Stimulated activated CD4-positive, alpha-beta T cell treated with anti-CD3 and anti-CD28 coated beads, Interleukin-15, amount 100 ng/mL, for 24 hours (primary cell): ENCODE measurements at places on chromosomes 11 and 22.

DNA sequence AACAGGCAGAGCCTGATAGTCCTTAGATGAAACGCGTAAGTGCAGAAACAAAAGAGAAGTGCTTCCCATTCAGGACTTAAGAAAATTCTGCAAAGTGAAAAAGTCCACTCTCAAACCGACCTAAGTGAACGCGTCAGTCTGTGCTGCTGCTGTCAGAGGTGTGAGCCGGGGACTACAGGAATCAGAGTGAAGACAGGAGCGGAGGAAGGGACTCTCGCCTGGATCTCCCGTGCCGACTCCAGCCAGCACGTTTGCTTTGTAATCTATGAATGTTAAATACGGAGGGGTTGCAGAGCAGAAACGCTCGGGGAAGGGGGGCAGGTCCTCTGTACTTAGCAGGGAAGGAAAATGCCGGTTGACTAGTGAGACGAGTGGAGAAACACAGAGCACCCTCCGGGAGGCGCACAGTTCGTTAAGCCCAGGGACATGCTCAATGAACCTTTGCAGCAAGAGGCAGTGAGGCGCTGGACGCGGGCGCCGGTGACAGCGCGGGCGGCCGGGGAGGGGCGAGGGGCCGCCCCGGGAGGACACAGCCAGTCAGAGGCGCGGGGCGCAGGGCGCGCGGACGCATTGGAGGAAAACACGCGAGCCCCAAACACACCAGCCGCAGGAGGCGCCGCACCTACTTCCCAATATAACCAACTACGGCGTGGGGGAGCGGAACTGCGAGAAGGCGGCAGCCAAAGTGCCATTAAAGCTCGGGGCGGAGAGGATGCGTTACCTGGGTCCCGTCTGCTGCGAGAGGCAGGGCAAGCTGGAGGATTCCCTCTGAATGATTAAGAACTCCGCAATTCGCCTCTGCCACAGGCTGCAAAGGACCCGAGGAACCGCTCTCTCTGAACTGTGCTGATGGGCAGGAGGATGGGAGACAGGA is at the start of gene CNTN5:
CNTN5 (plus strand) TSS at position 598 of the 874 bp plus-strand sequence.
- peak; percentile 42 for DNase-seq

DNA sequence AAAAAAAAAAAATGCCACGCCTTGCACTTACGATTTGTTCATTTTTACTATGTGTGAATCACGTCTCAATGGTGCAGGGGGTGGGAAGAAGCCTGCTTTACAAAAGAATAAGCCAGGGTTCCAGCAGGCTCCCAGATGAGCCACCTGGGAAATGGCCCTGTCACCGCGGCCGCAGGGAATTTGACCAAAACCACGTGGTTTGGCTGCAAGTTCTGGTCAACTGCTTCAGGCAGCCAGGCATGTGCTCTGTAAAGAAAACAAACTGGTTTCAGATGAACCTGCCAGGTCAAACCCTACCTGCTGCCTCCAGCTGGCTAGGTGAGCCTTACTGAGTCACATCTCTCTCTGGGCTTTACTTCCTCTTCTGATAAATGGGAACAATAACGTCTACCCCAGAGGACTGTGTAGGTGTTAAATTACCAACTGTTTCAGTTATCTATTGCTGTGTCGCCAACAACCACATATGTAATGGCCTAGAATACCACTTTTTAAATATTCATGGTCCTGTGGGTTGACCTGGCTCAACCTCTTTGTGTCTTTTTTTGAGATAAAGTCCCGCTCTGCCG is 30.5 kb upstream of the GCAT start:
- DNase-seq: no peak

GRCh38 chr11:69640995-69641581 is at the start of gene CCND1:
Gene CCND1, plus strand, starts transcription at chr11:69641156. Its CDS starts 158 bp downstream, at chr11:69641314.
- DNase-seq: peak; percentile 58

GRCh38 chr22:31130873-31131272 is 8.1 kb downstream of the INPP5J start:
- DNase-seq: no peak

- no peak for DNase-seq
Measured at GRCh38 chr11:82631722-82632630, 101.7 kb downstream of the FAM181B start.

GRCh38 chr22:39182478-39183030 is 30.1 kb upstream of the CBX7 start:
- no peak for DNase-seq

DNA sequence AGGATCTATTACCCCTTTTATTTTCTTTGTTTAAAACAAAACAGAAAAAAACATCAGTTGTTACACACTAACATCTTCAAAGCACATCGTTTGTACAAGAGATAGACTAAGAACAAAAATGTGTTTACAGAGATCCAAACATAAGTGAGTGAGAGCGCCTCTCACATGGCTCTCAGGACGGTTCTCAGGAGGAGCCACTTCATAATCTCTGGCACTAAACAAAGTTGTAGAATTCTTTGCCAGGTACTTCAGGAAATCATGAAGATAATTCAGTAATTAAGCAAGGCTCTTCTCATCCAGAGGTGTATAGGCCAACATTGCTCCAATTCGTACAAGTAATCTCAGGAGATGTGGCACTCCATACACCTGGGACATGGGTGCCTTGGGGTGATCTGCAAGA is 29.8 kb downstream of the PDE3B start:
- DNase-seq: no peak

DNA sequence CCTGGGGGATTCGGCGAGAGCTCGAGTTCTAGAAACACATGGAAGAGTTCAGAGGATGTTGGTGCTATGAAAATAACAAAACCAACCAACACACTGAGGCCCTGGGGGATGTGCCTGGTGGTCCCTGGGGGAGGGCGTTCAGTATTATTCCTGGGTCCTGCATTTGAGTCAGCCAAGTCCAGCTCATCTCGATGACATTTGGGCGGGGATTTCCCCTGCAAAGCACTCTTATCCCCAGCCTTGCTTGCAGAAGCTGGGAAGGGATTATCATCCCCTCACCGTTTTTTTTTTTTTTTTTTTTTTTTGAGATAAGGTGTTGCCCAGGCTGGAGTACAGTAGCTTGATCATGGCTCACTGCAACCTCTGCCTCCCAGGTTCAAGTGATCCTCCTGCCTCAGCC is 2.1 kb upstream of the SMIM38 start:
- no peak for DNase-seq

- DNase-seq: no peak
Measured at GRCh38 chr22:33879796-33880195, 40.5 kb downstream of the LARGE1 start.

DNA sequence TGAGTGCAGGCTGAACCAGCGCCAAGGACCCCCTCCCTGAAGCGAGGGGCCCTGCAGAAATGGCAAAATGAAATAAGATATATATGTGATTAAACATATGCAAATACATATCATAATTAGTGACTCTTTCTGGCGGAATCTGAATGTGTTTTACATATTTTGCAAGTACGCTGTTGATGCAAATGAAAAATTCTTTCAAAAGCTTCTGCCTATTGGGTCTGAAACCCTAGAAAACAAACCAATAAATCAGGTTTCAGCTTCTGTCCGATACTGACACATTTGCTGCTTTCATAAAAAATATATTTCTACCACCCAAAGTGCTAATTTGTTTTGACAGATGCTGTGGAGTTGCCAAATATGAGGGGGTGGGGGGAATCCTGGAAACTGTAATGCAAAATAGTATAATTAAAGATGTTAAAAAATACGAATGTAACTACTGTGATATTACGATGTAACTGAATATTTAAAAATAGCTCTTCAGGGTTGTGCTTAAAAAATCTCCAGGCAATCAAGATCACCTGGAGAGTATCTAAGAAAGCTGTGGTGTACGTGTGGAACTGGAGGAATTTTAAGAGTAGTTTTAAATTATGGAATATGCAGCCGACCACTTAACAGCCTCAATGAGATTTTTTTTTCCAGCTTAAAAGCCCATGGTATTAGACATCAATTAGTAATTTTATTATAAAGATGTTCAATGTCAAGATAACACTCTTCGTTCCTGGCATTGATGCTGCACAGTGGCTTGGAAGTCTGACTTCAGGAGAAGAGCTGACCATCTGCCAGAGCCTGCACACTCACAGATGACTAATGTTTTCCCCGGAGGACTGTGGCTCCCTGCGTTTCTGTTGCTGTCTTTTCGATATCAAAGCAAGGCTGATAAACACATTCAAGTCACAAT is 122.2 kb upstream of the RCN1 start:
- no peak for DNase-seq

GRCh38 chr22:20652130-20652529 is 121.8 kb upstream of the SERPIND1 start:
- DNase-seq: no peak

- DNase-seq: no peak
Measured at GRCh38 chr11:13777341-13777985, 109.0 kb downstream of the FAR1 start.

DNA sequence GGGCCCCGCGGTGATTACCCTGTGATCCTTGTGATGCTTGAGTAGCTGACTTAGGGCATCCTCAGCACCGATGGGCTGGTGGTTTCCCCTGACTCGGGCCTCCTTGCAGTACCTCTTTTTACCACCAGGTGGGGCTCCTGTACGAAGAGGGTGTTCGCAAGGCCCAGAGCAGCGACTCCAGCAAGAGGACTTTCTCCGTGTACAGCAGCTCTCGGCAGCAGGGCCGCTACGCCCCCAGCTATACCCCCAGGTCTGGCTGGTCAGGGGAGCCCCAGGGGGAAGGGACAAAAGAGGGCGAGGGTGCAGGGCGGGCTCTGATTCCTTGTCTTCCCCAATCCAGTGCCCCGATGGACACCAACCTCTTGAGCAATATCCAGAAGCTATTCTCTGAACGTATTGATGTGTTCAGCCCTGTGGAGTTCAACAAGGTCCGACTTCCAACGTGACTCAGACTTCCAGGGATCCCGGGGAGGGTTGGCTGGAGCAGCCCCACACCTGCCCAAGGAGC is 1.3 kb upstream of the TM7SF2 start:
- DNase-seq: peak; percentile 96

DNA sequence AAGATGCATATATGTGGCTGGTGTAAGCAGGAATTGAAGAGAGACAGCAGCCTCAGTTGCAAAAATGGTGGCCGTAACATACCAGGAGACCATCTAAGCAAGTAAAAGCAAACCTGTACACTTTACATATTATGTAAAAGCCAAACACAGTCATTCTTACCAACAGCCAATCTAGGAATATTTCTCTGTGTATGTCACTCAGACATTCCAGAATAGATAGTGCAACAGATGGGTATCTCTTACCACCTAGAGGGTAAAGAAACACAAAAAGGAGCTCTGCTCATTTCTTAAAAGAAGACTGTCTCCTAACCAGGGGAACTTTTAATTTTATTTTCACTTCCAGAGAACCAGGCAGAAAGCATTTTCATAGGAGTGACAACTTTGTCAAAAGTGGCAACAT is 38.7 kb downstream of the GLYAT start:
- DNase-seq: no peak

- DNase-seq: no peak
Measured at GRCh38 chr11:121961321-121961801, 154.7 kb downstream of the BLID start.

GRCh38 chr11:30868626-30869081 is 282.5 kb upstream of the MPPED2 start:
- DNase-seq: no peak

DNA sequence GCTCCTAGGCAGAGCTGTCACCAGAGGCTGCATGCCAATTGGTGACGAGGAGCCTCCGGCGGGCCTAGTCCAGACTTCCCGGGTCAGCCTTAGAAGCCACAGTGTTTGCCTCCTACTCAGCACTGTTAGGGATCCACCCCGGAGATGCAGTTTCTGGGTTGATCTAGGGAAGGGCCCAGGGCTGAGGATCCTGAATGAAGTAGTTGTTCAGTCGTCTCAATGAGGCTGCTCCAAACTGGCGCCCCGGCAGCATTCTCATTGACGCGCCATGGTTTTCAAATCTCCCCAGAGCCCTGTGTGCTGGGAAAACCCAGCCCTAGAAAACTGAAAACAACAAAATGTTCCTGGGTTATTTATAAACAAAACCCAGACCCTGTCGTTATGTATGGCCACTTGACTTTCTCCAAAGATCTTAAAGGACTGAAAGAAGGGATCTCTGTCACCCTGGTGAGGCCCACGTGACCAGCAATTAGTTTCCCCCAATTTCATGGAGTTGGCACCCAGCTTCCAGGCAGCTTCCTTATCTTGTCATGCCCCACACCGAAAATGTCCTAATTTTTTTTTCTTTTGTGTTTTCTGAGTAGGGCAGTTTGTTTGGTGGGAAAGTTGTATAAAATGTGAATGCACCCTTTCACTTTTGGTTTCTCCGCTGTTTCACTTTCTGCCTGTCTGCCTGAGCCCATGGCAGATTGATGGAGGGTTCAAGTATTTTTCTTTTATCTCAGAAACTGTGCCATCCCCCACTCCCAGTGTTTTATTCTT is 2.0 kb upstream of the EHD1 start:
- no peak for DNase-seq

DNA sequence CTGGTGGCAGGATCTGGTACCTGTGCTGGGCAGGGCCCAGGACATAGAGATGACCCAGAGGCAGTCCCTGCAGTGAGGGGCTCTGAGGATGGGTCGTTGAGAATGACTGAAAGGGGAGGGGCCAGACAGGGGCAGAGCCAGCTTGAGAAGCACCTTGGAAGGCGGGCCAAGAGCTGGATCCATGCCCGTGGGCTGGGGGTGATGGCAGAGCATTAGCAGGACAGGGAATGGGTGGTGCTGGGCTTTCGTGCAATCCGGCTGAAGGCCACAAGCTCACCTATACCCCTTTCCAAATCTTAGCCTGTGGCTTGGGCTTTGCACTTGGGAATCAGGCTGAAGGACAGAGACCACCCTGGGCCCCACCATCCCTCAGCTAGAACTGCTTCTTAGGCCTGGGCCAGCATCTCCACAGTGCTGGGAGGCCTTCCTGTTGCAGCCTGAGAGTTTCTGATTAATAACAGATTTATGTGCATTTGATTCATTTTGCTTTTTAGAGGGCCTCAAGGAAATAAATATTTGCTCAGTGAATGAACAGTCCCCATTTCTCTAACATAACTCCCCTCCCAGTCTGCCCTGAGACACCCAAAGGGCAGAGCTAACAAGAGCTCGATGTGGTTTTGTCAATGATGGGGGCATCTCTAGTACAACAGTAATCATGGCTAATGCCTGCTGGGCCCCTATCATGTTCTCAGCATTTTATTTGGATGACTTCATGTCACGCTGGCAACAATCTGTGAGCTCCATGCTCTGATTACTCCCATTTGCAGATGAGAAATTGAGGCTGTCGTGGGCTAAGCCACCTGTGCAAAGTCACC is 39.3 kb downstream of the RIBC2 start:
- no peak for DNase-seq

DNA sequence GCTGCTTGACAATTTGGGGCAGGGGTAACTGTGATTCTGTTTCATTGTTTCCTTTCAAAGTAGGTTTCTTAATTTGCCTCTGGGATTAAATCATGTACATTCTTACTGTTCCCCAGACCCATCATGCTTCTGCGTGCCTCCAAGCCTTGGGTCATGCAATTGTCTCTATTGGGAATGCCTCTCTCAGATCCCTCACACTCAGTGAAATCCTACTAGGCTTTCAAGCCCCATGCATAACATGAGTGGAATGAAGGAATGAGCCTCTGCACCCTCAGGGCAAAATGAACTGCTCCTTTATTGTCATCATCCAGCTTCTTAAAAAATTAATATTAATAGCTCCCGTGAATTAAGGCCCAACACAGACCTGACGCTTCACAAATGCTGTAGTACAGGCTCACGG is 381.7 kb downstream of the TENM4 start:
- no peak for DNase-seq
